Glutamatergic neuron (in vitro differentiated cells): ENCODE measurements at places on chromosomes 11 and 22. TPM values are rescaled to one million over a fixed set of nuclear protein-coding genes. Genes with fewer than 3 reads are reported as not detected.

Gene SYT12
- 0.37 TPM for total RNA-seq

Gene APOL5
- total RNA-seq = not detected

Gene PHOX2A
- total RNA-seq = 12.0 TPM

Gene CCT8L2
- not detected for total RNA-seq

Gene CCDC134
- total RNA-seq = 9.4 TPM

Gene MMP26
- total RNA-seq = not detected

Gene MAJIN
- not detected for total RNA-seq

Gene MMP27
- total RNA-seq = not detected

Gene KCNQ1OT1
- 14.3 TPM for total RNA-seq

Gene PKNOX2
- 8.7 TPM for total RNA-seq

Gene RBMXL2
- not detected for total RNA-seq

Gene PTGDR2
- 0.32 TPM for total RNA-seq

Gene MMP20
- not detected for total RNA-seq

Gene CRYBB2
- not detected for total RNA-seq

DNA sequence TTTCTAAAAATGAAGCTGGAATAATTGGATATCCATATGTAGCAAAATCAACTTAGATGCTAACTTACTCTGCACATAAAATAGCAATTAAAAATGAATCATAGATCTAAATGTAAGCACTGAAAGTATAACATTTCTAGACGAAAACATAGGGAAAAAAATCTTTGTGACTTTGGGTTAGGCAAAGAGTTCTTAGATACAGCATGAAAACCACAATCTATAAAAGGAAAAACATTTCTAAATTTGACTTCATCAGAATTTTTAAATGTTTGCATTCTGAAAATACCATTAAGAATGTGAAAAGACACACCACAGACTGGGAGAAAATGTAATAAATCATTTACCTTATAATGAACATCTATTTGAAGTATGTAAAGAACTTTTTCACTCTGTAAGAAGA lies 128.8 kb downstream of the APIP start:
- no peak for DNase-seq

GRCh38 chr11:87645626-87646025 lies 529.6 kb downstream of the RAB38 start:
- DNase-seq = no peak

DNA sequence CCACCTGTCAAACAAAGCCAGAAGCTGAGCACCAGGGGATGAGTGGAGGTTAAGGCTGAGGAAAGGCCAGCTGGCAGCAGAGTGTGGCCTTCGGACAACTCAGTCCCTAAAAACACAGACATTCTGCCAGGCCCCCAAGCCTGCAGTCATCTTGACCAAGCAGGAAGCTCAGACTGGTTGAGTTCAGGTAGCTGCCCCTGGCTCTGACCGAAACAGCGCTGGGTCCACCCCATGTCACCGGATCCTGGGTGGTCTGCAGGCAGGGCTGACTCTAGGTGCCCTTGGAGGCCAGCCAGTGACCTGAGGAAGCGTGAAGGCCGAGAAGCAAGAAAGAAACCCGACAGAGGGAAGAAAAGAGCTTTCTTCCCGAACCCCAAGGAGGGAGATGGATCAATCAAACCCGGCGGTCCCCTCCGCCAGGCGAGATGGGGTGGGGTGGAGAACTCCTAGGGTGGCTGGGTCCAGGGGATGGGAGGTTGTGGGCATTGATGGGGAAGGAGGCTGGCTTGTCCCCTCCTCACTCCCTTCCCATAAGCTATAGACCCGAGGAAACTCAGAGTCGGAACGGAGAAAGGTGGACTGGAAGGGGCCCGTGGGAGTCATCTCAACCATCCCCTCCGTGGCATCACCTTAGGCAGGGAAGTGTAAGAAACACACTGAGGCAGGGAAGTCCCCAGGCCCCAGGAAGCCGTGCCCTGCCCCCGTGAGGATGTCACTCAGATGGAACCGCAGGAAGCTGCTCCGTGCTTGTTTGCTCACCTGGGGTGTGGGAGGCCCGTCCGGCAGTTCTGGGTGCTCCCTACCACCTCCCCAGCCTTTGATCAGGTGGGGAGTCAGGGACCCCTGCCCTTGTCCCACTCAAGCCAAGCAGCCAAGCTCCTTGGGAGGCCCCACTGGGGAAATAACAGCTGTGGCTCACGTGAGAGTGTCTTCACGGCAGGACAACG lies 11.7 kb downstream of the CXCR5 start:
- no peak for DNase-seq

DNA sequence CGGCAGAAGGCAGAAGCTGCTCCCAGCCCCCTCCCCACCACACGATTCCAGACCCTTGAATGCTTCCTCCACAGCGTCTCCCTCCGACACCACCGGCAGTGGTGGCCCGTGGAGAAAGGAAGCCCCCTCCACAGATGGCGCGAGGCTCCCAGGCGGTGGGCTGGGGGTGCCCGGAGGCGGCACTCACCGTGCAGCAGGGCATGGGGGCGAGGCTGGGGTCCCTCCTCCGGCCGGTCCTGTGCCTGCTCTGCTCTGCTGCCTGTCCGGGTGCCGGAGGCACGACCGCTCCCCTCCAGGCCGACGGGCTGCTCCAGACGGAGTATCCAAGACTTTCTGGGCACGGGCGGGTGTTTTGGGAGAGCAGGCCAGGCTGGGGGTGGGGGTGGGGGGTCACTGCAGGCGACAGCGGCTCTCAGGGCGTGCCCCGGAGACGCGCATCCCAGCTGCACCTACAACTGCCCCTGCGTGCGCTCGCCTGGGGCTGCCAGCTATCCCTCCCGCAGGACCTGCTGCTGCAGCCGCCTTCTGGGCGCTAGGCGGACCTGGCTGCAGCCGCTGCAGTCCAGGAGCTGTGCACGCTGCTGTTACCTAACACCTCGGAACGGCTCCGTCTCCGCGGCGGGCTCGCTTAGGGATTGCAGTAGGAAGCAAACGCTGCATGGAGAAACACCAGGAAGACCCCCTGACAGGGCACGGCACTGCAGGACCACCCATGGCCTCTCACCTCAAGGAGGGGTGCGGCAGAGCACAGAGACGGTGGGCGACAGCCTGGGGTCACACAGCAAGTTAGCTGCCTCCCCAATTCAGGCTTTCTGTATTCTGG lies 15.2 kb downstream of the MRGPRG start:
- no peak for DNase-seq

DNA sequence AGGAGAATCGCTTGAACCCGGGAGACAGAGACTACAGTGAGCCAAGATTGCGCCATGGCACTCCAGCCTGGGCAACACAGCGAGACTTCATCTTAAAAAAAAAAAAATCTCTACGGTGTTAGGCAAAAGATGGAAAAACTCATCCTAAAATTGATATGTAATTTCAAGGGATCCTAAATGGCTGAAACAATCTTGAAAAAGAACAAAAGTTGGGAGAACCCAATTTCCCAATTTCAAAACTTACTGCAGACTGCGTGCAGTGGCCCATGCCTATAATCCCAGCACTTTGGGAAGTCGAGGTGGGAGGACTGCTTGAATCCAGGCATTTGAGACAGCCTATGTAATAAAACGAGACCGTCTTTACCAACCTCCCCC lies 31.7 kb upstream of the TOP3B start:
- DNase-seq = no peak

DNA sequence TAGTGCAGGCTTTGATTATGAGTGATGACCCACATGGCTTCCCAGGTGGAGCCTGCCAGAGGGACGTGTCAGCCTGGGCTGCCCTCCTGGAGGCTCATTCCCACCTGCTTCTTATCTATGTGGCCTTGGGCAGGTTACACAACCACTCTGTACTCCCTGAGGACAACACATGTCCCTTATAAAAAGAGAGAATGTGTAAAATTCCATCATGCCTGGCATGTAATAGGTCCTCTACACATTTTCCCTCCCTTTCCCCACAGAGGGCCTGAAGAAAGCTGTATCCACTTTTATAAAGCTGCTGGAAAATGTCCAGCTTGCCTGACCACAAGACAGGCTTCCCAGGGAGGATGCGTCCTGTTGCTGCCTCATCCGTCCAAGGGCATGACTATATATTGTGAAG lies 55.0 kb upstream of the VSTM5 start:
- no peak for DNase-seq

DNA sequence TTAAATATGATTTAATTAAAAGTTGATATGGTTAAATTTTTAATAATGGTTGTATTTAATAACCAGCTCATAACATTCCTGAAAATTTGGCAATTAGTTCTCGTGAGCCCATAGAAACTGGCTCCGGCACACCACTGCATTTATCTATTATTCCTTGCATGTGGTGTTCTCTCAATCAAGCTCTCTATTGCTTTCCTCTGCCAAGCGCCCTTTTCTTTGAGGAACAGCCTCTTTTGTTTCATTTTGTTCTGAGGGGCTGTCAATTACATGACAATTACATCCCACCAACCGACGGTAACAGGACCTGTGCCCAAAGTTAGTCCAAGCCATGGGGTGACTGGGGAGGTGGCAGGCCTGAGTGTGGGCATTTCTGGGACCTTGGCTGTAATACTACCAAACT lies 8.1 kb downstream of the C11orf91 start:
- no peak for DNase-seq

- DNase-seq = no peak
Observed at GRCh38 chr11:87803748-87804147, 371.5 kb downstream of the RAB38 start.

DNA sequence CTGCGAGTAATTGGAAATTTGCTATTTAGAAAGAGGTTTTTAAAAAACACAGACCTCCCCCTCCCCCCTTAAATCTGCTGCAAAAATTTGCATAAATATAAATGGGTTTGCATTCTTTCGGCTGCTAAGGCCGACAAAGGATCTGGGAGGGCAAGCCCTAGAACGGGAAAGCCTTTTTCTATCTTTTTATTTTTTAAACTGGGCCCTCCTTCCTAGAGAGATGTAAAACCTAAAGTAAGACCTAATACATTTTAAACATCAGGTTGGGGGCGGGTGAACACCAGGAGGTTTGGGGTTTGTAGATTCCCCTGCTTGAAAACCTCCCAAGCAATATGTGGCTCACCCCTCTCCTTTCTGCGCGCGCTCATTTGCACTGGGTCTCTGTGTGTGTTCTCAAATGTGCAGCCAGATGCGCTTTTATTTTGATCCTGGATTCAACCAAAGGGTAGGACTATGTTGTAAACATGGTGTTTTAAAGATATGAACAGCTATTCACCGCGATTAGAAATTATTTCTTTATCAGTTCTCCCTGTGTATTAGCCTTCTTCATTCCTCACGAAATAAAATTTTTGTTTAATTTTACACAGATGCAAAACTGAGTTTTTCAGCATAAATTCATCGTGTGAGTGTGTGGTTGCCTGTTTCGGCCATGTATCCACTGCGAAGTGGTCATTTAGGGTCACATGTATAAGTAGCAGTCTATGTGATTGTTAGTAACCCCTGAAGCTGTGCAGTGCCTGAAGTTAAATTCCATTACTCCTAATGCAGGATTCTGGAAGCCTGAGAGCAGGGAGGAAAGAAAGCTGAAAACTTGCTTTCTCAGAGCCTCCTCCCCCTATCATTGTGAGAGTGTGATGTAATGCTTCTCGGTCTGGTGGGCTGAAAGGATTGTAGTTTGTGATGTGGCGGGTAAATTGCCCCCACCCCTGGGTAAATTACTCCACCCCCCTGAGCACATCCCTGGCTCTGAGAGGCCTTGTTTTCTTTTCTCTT lies 988 bp downstream of the TNRC6B start:
- peak; percentile 36 for DNase-seq

- DNase-seq = no peak
Observed at GRCh38 chr11:122744357-122744756, 88.8 kb downstream of the UBASH3B start.

GRCh38 chr11:61893981-61894380 lies 2.6 kb upstream of the FADS3 start:
- no peak for DNase-seq

GRCh38 chr11:47912843-47913437 lies 64.8 kb upstream of the NUP160 start:
- DNase-seq = no peak

DNA sequence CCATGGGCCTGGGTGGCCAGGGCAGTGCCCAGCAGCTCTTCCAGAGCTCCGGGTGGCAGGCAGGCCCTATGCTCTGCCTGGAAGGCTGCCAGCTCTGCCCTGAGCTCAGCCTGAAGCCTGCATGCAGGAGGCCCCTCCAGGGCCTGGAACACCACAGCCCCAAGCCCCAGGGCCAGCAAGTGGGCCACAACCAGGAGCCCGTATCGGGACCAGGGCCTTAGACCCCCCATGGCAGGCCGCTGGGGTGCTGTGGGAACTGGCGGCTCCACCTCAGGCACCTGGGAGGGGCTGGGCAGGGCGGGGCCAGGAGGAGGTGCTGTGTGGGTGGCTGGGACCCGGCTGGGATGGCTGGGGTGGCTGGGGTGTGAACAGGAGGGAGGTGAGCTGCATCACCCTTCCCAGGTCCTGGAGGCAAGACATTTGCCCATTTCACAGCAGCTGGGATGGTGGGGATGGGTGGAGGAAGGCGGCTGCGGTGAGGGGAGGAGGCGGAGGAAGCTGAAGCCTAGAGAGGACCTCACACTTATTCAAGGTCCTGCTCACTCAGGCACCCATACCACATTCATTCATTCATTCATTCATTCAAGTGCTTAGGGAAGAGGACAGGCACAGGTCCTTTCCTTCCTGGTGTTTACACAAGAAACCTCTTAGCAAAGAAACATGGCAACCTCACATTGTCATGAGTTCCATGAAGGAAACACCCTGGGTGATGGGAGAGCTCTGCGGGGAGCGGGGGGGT lies at the start of gene KCNK7:
Gene KCNK7 (minus strand): TSS at position 258 of the 739 bp plus-strand sequence. CDS start 28 bp downstream, at position 230.
- no peak for DNase-seq

- no peak for DNase-seq
Observed at GRCh38 chr11:128482512-128483191, 104.7 kb downstream of the ETS1 start.

GRCh38 chr11:27470166-27470565 lies 2.4 kb downstream of the LGR4 start:
- no peak for DNase-seq

- DNase-seq = no peak
Observed at GRCh38 chr11:76169473-76169896, 36.8 kb downstream of the WNT11 start.

GRCh38 chr11:102276783-102277182 lies 40.5 kb upstream of the BIRC3 start:
- no peak for DNase-seq

- DNase-seq = no peak
Observed at GRCh38 chr11:80116796-80117195, 676.0 kb upstream of the TENM4 start.

- peak; percentile 19 for DNase-seq
Observed at GRCh38 chr11:2931771-2932738, 2.8 kb upstream of the PHLDA2 start.

DNA sequence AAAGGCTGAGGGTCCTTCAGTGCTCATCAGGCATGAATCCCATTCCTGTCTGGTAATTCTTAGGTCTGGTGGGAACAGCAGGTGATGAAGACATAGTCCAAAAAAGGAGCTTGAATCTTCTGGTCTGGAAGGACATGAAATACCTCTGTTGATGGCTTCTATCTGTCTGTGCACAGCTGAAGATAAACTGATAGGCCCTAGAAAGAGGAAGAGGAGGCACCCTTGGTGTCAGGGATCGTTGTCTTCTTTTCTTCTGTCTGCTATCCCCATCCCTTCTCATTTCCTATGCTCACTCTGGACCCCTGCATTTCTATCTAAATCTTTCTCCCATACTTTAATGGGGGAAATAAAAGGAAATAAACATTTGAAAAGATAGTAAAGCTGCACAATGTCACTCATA lies 9.4 kb downstream of the AGBL2 start:
- DNase-seq = no peak
